ENCODE measurements at places on chromosomes 6 and 20.

DNA sequence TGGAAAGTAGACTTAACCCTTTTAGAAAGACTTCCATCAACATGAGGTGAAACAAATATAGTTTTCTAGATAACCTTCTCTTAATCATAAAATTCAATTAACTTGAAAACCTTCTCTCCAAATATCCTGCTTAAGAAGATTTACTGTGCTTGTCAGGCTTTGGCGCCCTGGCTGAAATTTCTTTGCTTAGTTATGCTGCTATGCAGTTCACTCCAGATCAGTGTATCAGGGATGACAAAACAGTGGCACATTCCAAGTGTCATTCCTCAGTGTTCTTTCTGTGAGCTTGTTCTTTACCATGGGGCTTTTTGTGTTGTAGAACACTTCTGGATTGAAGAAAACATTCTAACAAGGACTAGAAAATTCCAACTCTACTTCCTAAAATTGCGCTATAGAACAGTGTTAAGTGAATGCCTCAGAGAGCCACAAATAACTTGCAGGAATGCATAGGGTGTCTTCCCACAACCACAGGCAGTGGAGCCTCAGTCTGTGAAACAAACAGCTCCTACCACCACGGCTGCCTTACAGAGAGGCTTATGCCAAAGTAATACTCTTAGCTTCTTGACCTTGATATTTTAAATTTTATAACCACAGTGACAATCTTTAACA is 443.6 kb downstream of the CDC5L start:
- DNase-seq: no peak

DNA sequence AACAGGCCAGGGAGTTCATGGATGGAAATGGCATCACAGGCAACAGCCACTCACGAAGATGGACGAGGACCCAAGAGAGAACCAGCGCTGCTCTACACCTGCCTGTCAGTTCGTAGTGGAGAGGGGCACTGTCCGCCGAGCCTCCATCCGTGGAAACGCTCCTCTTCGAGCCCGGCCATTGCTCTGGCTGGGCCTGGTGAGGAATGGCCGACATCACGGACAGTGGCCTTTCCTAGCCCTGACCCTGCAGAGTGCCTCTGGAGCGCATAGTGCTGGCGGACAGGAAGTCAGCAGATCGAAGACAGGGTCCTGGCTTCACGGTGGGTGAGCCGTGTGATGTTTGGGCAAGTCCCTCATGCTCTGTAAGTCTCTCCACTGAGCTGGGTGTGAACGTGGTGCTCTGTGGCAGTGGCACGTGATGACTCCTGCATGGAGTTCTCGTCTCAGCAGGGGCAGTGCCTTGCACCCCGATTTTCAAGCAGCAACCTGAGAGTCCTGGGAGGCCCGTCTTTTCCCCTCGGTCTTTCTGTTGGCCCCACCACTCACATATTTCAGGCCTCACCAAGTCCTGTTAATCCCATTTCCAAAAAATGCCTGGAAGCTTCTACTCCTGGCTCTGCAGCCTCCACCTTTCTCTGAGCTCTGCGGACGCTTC is 214.4 kb downstream of the ERMARD start:
- DNase-seq: no peak

DNA sequence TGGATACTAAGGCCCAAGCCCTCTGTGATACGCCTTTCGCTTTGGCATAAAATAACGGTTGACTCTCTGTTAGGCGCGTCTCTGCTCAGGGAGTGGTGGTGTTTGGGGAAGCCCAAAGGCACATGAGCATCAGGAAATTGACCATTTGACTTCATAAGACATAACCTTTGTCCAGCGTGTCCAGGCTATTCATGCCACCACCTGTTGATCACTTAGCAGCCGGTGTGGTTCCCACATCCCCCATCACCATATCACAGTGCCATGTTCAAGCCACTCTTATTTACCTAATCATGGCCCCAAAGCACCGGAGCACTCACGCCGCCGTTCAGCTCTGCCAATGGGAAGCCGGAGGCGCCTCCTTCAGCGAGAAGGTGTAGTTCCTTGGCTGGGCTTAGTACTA is 27.9 kb downstream of the SLCO4A1 start:
- no peak for DNase-seq

DNA sequence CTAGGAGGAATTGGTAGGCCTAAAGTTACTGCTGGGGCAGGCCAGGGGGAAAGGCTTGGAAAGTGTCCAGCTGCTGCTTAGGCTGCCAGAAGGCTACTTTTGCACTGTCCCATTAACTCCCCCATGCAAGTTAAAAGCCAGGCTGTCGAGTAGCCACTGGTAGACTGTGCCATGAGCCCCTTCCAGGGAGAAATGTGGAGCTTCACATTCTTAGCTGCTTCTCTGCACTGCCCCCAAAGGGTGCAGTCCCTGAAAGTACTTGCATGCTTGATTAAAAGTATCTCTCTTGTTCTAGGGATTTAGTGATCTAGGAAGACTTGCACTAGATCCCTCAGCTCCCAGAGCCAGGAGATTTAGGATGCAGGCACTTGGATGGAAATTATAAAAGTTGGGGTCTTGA is 57.3 kb downstream of the CDC5L start:
- DNase-seq: no peak

DNA sequence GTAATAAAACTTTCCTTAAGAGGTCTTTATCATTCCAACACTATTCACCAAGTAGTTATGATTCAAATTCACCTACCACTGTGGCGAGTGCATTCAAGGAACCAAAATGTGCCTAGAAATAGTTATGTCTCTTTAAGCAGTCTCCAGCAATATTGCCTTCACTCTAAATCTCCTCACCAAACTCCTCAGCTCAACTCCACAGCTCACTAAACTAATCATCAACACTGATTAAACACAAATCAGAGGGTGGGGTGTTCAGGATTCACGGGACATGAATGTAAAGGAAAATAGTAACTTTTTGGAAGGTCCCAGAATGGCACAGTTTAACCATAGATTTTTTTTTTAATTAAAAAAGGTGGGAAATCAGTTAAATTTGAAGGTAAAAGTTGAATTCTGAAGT is 70.5 kb upstream of the THEMIS start:
- DNase-seq: peak; percentile 24

DNA sequence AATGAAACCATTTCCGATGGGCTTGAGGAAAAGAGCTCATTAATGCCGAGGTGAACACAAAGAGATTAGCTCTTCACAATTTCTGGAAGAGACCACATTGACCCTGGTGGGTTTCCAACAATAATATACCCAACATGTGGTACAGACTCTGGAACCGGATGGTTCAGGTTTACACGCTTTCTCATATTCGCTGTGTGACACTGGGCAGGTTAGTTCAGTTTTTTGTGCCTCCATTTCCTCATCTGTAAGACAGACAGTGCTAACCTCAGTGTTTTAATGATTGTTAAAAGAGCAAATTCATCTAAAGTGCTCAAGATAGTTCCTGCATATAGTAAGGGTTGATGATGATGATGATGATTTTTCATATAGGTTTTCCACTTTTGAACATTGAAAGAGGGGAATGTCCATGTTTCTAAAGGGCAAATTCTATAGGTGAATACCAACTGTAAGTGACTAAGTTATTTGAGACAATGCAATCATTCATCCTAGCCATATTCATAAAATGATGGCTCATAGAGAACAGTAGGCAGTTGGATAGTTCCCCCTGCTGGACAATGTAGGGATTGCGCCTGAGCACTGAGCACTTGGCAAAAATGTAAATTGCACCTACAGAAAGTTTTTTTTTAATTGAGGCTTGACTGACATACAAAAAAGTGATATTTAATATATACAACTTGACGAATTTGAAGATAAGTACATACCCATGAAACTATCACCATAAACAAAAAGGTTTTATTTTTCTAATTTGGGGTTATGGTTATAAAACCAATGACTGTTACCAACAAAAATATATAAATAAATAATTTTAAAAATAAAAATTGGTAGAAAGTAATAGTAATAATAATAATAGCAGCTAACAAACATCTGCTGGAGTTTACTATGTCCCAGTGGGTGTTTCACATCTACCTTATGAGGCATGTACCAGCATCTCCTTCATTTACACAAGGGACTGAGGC is 2.1 kb upstream of the PERP start:
- DNase-seq: peak; percentile 80
